ENCODE measurements at places on chromosomes 2 and 18. TPM values are rescaled to one million over a fixed set of nuclear protein-coding genes. Genes with fewer than 3 reads are reported as not detected.

The C1QL2 gene
- 0.48 TPM for total RNA-seq

The BBS5 gene
- 5.4 TPM for total RNA-seq

The MATN3 gene
- 17.8 TPM for total RNA-seq

The CFAP65 gene
- 0.16 TPM for total RNA-seq

The RNF25 gene
- 49.0 TPM for total RNA-seq
